ENCODE measurements at places on chromosomes 5 and 9.

- no peak for DNase-seq
Observed at GRCh38 chr5:165188556-165189175, 1683.2 kb downstream of the MAT2B start.

- no peak for DNase-seq
Observed at GRCh38 chr5:55773057-55773456, 35.2 kb downstream of the DDX4 start.

DNA sequence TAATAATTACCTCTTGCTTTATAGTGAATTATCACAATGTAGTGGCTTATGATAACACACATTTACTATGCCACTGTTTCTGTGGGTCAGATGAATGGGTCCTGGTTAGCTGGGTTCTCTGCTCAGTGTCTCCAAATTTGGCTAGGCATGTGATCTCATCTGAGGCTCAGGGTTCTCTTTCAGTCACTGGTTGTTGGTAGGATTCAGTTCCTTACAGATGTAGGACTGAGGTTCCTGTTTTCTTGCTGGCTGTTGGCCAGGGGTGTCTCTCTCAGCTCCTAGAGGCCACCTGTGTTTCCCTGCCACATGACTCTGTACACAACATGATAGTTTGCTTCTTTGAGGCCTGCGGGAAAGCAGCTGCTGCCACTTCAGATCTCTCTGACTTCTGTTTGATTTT, 7.1 kb downstream of the NFX1 start:
- no peak for DNase-seq

DNA sequence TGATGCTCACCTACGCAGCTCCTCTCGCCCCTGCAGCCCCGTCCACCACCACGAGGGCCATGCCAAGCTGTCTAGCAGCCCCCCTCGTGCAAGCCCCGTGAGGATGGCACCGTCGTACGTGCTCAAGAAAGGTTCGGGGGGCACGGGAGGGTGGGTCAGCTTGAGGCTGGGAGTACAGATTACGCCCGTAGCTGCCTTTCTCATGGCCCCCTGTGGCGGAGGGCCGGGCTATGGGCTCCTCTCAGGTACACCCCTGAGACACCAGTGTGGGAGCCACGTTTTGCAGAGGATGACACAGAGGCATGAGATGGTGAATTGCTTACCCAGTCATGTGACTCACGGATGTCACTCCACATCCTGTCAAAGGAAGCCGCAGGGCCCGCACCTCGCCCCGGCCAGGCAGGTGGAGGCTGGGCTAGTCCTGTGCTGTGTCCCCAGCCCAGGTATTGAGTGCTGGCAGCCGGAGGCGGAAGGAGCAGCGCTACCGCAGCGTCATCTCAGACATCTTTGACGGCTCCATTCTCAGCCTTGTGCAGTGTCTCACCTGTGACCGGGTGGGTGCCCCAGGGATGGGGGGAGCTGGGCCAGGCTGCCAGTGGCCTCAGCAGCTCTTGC, 33.7 kb downstream of the USP20 start:
- peak; percentile 74 for DNase-seq

DNA sequence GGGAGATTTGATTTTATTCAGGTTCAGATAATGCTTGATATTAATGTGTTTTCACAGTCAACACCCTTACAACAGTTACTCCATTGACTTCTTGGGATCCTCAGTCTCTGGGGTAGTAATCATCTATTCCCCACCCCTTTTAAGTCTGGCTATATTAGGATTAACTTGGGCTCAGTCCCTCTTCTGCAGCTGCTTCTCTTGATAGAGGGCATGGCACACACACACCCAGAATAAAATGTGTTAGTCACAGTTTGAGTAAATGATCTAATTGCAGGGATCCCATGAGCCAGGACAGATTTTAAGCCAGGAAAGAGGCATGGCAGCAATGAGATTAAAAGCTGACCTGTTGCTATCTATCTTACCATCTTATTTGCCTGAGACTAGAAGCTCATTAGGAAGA, 53.7 kb upstream of the VLDLR start:
- no peak for DNase-seq

DNA sequence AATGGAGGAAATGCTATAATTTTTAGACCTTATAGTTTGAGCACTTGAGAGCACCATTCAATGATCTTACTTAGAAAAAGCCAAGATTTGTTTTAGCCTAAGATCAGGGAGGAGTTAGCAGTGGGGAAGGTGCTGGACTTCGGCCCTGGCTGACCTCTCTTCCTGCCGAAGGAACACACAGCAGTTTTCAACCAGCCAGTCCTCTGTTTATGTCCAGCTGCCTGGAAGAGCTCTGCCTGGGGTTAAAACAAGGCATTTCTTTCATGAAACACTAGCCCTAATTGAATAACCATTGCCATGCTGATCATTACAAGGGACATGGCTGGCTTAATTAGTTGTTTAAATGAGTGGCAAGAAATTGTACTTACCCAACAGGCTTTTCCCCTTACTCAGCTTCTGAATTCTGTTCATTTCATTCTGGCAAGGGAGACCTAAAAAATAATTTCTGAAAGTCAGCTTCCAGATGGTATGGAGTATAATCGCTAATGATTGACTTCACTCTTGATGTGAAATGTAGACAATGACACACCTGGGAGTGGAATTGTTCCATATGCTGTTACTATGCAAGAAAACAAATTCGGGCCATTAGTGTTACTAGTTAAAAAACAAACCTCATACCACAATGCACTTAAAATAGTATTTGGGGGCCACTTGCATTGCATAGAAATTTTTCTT, 514.2 kb downstream of the SPOCK1 start:
- DNase-seq: no peak

GRCh38 chr5:125232779-125233230, 486.4 kb upstream of the ZNF608 start:
- DNase-seq: no peak

- no peak for DNase-seq
Observed at GRCh38 chr5:135332519-135333150, 66.4 kb downstream of the MACROH2A1 start.

- no peak for DNase-seq
Observed at GRCh38 chr5:106894964-106895363, 775.8 kb downstream of the EFNA5 start.

DNA sequence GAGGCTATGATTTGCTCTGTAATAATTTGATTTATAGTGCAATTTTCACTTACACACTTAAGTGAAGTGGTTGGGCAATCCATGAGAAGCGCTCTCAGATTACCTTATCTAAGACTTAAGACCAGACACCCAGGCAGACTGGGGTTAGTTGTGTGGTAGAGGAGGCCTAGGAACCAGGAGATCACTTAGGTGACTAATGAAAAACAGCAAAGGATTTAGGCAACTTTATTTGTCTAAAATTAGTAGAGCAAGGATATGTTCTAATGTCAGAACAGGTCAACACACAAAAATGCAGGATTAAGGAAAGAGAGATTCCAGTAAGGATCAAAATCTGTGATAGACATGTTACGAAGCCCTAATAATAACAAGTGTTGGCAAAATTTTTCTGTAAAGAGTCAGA, 913.8 kb downstream of the TLE1 start:
- DNase-seq: no peak

- no peak for DNase-seq
Observed at GRCh38 chr9:13001989-13002580, 227.3 kb downstream of the LURAP1L start.

DNA sequence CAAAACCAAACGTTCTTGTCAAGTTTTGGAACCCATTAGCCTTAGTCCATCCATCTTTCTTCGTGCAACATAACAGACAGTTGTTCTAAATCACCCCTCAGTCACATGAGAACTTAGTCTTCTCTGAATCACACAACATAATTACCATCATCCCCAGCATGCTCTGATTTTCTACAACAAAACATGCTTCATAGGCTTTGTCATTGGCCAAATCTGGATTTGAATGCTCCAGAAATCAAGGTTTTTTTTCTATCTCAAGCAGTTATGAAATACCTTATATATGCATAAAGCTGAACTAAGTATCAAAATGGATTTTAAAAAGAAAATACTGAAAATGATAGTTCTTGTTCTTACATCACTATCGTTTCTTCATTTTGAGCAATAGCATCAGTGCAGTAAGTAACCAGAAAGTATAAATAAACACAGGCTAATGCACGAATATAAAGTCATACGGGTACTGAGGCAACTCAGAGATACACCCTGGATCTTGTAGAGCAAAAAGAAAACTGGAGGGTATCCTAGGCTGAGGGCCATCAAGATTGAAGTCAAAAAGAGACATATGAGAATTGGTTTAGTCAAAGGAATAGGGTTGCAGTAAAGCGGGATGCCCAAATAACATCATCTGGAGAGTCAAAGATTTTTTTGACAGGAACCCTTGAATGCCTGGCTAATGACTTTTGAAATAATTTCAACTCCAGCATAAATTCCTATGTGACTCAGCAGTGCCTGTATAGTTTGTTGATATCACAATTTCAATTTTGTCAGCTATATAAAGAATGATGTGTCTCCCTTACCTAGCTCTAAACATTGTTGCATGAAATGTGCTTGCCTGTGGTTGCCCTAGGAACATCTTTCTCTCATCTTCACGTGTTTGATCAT, 164.7 kb downstream of the ADAMTSL1 start:
- no peak for DNase-seq

GRCh38 chr5:73305386-73305785, 132.4 kb downstream of the TMEM174 start:
- DNase-seq: no peak

GRCh38 chr5:11683666-11684065, 220.6 kb downstream of the CTNND2 start:
- DNase-seq: no peak

GRCh38 chr9:16282216-16282615, 588.3 kb downstream of the BNC2 start:
- no peak for DNase-seq

DNA sequence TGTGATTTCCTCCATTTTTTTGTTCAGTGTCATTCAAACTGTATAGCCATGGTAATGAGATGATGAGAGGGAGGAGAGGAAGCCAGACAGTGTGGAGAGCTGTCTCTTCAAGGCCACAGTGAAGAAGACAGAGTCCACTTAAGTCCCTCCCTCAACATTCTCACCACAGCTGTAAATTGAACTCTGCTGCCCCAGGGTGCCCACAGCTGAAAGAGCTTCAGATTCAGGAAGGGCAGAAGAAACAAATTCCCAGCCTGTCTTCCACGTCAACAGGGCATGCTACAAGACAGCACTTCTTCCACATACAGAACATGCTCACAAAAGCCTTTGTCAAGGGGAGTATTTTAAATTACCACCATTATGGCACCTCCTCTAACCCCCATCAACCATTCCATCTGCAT, 100.4 kb downstream of the KLHL3 start:
- DNase-seq: no peak

GRCh38 chr9:79362100-79363081, 209.4 kb upstream of the TLE4 start:
- DNase-seq: no peak

- no peak for DNase-seq
Observed at GRCh38 chr9:136046554-136046920, 48.6 kb downstream of the NACC2 start.

- no peak for DNase-seq
Observed at GRCh38 chr5:40428126-40428525, 251.6 kb upstream of the PTGER4 start.

DNA sequence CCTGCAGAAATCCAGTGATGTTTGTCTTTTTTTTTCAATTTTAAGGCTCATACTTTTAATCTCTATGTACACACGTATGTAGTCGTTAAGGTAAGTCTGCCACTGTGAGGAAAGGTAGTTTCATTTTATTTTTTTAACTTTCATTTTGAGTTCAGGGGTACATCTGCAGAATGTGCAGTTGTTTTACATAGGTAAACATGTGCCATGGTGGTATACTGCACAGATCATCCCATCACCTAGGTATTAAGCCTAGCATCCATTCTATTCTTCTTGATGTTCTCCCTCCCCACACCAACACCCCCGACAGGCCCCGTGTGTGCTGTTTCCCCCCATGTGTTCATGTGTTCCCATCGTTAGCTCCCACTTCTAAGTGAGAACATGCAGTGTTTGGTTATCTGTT, 19.7 kb downstream of the MUSK start:
- DNase-seq: no peak

- DNase-seq: no peak
Observed at GRCh38 chr9:6239694-6240093, 24.1 kb downstream of the IL33 start.

DNA sequence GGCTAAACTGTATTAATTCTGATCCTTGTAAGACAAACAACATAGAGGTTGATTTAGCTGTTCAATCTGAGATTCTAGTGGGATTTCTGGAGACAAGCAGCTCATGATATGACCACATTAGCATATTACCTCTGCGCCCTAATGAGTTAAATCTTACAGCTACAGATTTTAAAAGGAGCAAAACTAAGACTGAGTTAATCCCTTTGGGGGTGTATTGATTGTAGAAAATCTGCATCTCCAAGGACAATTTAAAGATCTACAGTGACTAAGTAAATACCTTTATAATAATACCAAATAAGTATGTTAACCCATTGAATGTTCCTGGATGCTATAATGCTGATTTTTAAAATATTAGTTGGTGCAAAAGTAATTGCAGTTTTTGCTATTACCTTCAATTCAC, 33.2 kb downstream of the ADAMTSL1 start:
- no peak for DNase-seq

- DNase-seq: no peak
Observed at GRCh38 chr5:166909040-166909439, 1382.4 kb upstream of the WWC1 start.
